ENCODE measurements at places on chromosomes 2 and 18. TPM values are rescaled to one million over a fixed set of nuclear protein-coding genes. Genes with fewer than 3 reads are reported as not detected.

DNA sequence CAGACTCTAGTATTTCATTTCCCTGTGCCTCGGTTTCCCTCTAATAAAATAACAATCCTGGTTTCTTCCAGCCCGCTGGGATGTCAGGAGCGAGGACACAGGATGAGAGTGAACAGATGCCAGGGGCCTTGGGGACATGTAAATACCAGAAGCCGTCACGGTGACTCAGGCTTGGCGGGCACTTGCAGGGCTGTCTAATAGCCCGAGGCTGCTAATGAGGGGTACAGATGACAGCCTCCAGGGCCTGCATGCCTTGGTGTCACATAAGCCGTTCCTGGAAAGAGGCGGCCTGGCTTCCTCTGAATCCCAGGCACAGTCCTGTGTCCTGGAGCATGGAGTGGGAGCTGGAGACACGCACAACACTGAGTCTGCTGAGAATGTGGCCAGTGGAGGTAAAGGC lies 28.2 kb downstream of the HS1BP3 start:
- DNase-seq, result no peak

SLC14A1 gene
- 4.2 TPM for total RNA-seq

DNA sequence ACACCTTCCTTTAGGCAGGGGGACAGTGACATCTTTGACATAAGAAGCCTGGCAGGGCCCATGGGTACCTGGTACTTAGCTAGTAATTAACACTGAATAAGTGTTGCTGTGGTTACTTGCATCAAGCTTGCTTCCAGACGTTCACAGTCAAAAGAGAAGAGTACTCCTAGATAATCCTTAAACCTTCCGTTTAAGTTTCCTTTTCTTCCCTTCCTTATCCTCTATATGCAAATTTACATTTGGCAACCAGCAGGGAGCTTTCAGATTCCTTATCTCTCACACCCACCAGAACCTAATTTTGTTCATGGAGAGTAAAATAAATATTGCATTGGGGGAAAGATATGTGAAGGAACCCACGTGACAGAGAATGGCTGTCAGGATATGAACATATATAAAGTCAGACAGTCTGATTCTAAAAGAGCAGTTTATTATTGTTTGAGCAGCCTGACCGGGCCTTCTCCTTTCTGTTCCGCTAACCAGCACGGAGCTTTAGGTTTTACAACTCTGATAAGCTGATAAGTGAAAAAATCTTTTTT lies 7.8 kb upstream of the RAB31 start:
- DNase-seq, result peak; percentile 36

DNA sequence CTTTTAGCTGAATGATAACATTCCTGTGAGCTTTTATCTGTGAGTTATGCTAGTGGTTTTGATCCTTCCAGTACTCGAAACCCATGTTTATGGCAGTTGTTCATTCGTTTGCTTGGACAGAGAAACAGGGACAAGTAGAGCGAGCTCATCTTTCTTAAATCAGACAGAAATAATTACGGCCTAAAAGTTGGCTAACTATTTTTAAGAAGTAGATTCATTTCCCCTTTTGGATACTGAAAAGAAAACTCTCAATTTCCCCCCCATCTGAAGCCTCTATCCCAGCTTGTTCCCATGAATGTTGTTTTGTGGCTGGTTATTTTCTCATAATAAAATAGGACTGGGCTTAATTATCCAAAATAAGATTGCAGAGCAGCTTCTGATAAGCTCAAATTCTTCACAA lies 67.1 kb downstream of the ANTXR1 start:
- no peak for DNase-seq

DNA sequence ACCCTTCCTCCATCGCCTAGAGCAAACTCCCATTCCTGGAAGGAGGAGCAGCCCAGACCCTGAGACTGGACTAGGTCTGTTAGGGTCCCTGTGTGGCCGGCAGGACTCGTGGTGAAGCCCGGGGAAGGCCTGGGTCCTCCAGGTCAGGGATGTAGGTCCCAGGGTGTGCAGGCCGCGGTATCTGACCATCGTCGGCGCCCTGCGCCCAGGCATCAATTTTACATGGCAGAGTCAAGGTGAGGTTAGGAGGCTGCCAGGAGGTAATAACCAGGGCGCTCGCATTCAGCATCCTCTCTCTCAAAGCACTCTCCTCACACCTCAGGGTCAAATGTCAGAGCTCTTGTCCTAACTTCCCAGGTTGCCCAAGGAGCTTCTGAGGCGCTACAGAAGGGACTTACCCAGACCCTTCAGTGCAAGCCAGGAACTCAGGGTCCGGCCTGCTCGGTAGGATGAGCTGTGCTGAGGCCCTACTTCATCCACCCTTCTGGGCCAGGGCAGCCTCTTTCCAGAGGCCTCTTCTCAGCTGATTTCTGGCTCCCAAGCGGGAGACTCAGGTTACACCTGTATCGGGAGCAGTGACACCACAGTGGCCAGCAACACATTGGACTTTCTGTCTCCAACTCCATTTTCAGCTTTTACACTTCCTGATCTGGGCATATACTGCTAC lies 628 bp downstream of the SH2D6 start:
- DNase-seq, result peak; percentile 58

DNA sequence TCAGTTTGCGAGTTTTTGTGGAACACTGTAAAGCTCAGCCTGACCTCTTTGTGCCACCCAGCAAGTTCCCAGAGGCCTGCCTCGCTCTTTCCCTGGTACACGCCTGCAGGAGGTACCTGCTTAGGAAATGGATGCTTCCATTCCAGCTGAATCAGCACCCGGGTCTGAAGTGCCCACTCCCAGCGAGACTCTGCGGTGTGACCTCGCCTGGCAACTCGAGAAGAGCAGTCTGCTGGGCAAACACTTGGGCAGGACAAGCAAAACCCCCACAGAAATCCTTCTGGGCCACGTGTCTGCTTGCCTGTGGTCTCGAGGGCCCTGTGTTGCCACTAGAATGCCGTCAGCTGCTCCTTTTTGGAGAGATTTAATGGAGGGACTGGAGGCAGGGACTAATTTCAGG lies 127.6 kb downstream of the MAPK4 start:
- no peak for DNase-seq

- no peak for DNase-seq
These were observed at the start of gene TNS1 for GRCh38 chr2:218002845-218003180. TSS of gene TNS1 (minus strand) at chr2:218002995. CDS start at chr2:218002872, 123 bp downstream.

DOK6 gene
- 10.1 TPM for total RNA-seq

DNA sequence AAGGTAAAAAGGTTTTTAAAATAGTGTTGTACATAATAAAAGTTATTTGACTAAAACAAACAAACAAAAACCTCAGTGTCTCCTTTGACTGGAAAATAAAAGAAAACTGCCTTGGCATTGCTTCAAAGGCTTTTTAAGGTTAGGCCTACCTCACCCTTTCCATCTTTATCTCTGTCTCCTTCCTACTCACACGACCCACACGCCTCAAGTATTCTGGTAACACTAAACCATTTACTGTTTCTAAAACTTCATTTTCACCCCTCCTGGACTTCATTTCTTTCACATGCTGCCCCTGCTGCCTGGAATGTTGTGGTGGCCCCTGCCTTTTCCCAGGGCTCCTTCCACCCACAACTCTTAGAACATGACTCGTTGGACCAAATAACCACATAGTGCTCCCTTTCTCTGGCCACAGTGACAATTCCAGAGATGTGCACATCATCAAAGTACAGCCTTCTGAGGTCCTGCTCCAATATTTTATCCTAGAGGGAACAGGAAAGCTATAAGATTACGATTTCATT lies 54.0 kb downstream of the ERBB4 start:
- DNase-seq, result no peak

GRCh38 chr2:202723746-202724145 lies 89.0 kb downstream of the FAM117B start:
- no peak for DNase-seq

DNA sequence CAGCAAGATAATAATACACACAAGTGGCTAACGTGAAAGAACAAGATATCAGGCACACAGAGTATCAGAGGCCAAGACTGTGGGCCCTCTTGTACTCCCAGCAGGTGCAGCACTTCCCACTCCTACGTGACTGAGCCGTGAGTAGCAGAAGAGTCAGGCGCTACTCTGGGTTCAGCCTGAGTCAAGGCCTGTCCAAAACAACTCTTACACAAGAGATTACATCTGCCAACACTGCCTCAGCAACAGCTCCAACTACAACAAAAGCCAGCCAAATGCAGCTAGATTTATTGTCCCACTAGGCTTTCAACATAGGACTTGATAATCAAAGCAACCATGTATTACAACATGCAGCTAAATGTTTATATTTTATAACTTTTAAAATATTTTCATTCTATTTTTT lies 56.2 kb downstream of the ITSN2 start:
- peak; percentile 81 for DNase-seq

DNA sequence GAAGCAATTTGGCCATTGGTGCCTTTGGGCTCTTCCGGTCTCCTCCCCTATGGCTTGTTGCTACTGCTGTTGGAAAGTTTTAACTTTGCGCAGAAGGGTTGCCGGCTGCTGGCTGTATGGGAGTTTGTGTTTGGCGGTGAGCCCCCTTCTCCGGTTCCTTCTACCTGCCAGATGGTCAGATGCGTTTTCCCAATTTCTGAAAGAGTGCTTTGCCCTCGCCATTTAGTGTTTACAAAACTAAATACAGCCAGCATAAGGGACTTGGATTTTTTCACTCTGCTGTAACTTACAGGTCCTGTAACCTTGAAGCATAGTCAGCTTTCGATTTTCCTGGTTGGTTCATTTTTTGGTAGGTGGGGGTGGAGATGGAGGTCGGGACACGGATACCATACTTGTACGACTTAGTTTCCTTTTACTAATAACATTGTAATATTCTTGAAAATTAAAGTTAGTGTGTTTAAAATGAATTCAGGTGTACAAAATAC lies 604 bp downstream of the COQ10B start:
- peak; percentile 94 for DNase-seq

ANKRD44 gene
- total RNA-seq, result 58.4 TPM

KHK gene
- not detected for total RNA-seq

GRCh38 chr2:118848381-118849225 lies 1.2 kb upstream of the EN1 start:
- no peak for DNase-seq

CRYGD gene
- total RNA-seq, result not detected

- DNase-seq, result no peak
These were observed at the start of gene CHRNA1 for GRCh38 chr2:174764280-174765255. TSS of gene CHRNA1 (minus strand) at chr2:174764472. CDS start at chr2:174764394, 78 bp downstream.

DNA sequence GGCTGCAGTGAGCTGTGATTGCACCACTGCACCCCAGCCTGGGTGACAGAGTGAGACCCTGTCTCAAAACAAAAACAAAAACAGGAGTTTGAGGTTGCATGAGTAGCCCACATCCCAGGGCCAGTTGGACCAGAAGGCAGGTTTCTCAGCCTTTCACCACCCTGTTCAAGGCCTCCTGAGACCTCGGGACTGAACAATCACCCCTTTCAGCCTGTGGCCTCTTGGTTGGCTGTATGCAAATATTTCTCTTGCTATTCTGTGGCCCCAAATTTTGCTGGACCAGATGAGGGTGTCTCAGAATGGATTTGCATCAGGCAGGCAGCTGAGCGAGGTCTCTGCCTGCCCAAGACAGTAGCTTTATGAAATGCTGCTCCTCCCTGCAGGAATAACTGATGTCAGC lies 56.9 kb downstream of the DPYSL5 start:
- DNase-seq, result no peak

- peak; percentile 64 for DNase-seq
These were observed 87.3 kb upstream of the PPP1CB start for GRCh38 chr2:28664120-28664842.

GCG gene
- not detected for total RNA-seq

DNA sequence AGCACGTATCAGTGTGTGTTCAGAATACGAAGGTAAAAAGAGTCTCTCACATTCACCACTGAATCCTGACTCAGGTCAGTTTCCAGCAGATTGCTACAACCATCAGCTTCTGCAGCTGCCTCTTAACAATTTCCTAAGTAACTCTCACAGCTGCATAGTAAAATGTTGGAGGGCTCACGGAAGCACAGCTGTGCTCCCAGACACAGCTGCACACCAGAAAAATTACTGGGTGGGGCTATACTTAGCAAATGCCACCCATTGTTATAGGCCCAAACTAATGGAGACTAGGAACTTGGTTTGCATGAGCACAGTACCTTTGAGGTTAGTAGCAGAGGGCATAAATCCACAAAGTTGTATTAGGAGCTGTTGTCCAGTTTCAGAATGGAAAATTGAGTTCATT lies 153.9 kb upstream of the ERBB4 start:
- DNase-seq, result peak; percentile 28

GRCh38 chr2:98126061-98126460 lies 39.1 kb downstream of the VWA3B start:
- no peak for DNase-seq

DNA sequence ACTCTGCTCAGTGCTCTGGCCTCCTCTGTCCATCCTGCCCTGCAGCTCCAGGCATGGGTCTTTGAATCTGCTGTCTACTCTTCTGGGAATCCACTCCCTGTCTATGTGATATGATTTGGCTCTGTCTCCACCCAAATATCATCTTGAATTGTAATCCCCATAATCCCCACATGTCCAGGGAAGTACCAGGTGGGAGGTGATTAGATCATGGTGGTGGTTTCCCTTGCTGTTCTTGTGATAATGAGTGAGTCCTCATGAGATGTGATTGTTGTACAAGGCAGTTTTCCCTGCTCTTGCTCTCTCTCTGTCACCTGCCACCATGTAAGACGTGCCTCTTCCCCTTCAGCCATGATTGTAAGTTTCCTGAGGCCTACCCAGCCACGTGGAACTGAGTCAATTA lies 881.8 kb upstream of the ID2 start:
- DNase-seq, result no peak

DNA sequence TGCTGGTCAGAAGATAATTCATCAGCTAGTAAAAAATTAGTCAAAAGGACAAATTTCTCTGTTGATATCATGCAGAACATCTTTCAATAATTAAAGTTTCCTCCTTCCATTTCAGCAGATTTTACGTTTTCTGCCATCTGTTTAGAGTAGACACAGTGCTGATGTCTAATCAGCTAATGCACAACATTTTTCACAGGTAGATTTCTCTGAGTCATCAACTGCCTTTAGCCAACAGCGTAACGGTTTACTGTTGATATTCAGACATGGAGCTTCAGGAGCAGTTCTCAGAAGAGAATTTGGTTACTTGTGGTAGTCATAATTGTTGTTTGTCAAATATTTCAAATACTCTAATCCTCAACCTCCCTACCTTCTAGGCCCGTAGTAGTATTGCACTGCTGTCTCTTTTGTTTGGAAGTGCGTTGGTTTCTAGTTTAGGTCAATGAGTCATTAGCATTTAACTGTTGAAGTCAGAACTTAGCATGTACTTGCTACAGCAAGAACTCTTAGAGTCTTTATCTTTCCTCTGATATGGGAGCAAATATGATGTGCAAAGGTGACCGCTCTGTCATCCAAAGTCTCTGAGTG lies 86.8 kb upstream of the TFPI start:
- DNase-seq, result no peak

- no peak for DNase-seq
These were observed 272.2 kb upstream of the ID2 start for GRCh38 chr2:8409461-8410260.

- DNase-seq, result peak; percentile 73
These were observed 6.9 kb downstream of the DCTN1 start for GRCh38 chr2:74373221-74373676.

GRCh38 chr2:48445091-48445725 lies 84.7 kb upstream of the STON1 start:
- DNase-seq, result no peak

MC2R gene
- not detected for total RNA-seq

GRCh38 chr18:36729197-36729596 lies 99.6 kb downstream of the TPGS2 start:
- no peak for DNase-seq
